ENCODE measurements at places on chromosomes 11 and 22. TPM values are rescaled to one million over a fixed set of nuclear protein-coding genes. Genes with fewer than 3 reads are reported as not detected.

The SLC6A5 gene
- total RNA-seq, result not detected

The TIGD3 gene
- 0.65 TPM for total RNA-seq

The ENTHD1 gene
- total RNA-seq, result 0.34 TPM

The ZNF214 gene
- not detected for total RNA-seq

The MN1 gene
- total RNA-seq, result 0.11 TPM

The ELF5 gene
- total RNA-seq, result not detected

The OTOG gene
- not detected for total RNA-seq

The TSGA10IP gene
- not detected for total RNA-seq

The ATG13 gene
- total RNA-seq, result 61.2 TPM

GRCh38 chr11:93945596-93945995, 75.6 kb upstream of the HEPHL1 start:
- no peak for DNase-seq

GRCh38 chr11:127670374-127671119, 670.0 kb upstream of the KIRREL3 start:
- DNase-seq, result no peak

DNA sequence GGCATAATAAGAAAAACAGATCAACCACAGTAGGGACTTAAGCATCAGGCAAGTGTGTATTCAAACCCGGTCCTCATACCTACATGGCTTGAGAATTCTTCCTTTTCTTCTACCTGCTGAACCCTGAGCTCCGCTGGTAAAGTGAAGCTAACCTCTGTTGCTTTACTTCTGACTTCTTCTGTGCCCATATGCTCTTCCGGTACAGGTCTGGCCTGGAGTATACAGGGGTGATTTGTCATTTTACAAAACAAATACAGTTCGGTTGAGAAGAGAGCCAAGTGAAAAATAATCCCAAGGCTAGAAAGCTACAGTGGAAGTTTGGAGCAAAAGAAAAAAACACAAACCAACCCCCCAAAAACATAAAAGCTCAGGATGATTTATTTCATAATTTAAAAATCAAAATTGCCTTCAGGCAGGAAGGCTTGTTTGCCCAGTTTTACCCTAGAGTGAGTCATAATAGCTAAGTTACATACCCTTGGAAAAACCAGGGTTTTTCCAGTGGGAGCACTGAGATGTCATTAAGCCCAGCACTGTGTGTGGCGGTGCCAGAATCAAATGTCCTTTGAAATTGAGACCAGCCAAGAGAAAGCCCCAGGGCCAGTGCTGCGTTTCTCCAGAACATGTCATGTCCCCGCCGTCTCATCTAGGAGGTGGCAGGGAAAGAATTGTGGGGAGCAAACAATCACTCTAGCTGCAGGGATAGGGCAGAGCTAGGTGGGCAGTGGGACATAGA, 305.5 kb upstream of the ISX start:
- no peak for DNase-seq

GRCh38 chr11:60145677-60146076, 37.2 kb downstream of the MS4A6A start:
- no peak for DNase-seq

DNA sequence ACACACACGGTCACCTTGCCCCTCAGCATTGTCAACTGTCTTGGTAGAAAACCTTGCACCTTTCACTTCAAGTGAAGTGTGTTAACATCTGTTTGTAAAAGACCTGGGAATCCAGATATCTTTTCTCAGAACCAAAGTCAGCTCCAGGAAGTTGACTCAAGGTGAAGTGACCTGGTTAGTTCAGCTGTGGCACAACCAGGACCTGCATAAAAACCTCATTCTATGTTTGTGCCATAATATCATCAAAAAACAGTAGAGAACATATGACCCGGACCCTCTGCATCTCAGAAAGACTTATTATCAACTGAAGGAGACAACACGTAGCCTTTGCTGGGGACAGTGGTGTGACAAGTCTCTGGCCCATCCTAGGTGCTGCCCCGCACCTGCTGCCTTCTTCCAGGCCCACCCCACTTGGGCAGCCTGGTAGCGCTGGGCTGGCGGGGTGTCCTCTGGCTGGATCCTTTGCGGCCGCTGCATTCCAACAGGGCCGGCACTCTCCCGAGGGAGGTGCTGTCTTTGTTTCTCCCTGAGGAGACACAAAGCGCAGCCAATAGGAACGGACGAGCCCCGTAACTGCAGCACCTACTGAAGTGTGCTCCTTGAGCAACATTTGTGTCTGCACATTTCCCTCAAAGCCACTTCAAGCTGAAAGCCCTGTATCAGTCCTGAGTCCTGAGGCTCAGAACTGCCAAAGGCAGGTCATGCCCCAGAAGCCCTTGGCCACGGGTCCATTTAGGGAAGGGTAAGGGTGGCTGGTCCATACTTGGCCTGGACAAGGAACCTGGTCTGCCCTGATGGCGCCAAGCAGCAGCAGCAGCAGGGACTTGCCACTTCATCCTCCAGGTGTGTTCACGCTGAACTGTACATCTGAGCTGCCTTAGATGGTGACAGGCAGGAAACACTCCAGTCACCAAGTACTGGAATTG, 25.2 kb downstream of the LRRC74B start:
- DNase-seq, result no peak

DNA sequence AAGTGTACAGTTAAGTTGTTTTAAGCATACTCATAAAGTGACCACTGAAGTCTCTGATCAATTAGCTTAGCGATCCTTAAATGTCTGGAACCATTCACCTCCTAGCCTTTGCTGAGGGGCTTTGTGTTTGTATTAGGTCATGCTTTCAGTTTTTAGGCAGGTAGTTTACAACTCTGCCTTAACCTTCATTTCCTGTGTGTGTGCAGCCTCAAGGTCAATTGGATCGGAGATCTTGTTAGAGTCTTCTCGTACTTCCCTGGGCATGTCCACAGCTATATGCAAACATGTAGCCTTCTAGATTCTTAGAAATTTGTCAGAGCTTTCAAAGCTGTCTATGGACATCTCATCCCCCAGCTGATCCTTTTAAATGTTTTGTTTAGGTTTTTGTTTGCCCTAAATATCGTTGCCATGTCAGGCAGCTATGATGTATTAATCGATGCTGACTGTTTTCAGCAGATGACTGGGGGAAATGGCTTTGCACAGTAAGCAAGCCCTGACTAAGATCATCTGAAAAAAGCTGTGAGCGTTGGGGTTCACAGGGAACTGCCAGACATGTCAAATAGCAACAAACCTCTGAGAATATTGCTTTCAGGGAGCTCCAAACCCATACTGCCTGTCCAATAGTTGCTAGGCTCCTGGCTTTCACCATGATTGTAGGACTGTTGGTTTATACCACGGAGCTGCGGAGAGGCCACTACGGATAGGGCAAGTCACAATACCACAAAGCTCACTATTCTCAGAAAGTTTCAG, 45.6 kb downstream of the GLYAT start:
- peak; percentile 41 for DNase-seq

GRCh38 chr22:19769393-19769715, 8.8 kb downstream of the TBX1 start:
- DNase-seq, result no peak

DNA sequence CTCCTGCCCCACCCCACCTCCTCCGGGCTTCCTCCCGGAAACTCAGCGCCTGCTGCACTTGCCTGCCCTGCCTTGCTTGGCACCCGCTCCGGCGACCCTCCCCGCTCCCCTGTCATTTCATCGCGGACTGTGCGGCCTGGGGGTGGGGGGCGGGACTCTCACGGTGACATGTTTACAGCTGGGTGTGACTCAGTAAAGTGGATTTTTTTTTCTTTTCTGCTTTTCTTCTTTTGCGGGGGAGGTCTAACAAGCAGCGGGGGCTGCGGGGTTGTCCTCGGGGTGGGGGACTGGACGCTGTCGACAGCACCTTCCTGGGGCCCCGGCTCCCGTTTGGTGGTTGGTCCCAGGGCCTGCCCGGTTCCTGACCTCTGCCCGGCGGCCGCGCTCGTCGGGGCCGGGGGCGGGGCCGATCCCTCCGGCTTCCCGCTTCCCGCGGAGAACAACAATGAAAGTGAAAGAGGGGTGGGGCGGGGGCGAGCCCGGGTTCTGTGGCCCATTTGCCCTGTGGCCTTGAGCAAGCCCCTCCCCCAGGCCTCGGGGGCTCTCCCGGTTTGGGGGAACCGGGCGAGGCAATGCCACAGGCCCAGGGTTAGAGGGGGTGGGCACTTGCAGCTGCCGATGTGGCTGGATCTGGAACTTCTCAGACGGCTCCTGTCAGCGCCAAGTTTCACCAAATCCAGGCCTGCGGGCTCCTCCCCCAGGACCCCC, 975 bp upstream of the MDK start:
- peak; percentile 91 for DNase-seq

GRCh38 chr11:132448334-132448995, 1078.0 kb downstream of the NTM start:
- DNase-seq, result no peak

DNA sequence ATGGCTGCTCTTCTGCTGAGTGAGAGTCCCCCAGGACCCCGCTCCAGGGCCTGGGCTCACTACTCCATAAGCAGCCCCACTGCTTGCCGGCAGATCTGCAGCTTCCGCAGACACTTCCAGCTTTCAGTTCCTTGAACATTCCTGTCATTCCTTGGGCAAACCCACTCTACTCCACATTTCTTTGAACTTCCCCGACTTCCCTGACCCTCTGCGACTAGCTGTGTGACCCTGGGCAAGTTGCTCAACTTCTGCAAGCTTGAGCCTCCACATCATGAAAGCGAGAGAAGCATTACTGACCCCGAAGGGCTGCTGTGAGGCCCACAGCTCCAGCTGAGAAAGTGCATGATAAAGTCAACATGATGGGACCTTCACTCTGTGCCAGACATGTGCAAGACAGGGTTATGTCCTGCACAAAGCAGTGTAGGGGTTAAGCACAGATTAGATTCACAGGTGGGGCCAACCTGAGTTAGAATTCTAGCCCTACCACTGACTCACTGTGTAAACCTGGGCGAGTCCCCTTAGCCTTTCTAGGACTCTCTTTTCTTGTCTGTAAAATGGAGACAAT, 51.8 kb downstream of the THAP12 start:
- DNase-seq, result no peak

- no peak for DNase-seq
Observed at GRCh38 chr11:69721106-69721505, 17.3 kb upstream of the FGF19 start.

GRCh38 chr11:96827164-96827563, 437.4 kb downstream of the JRKL start:
- no peak for DNase-seq

GRCh38 chr22:29780748-29781676, 13.8 kb downstream of the UQCR10 start:
- no peak for DNase-seq

DNA sequence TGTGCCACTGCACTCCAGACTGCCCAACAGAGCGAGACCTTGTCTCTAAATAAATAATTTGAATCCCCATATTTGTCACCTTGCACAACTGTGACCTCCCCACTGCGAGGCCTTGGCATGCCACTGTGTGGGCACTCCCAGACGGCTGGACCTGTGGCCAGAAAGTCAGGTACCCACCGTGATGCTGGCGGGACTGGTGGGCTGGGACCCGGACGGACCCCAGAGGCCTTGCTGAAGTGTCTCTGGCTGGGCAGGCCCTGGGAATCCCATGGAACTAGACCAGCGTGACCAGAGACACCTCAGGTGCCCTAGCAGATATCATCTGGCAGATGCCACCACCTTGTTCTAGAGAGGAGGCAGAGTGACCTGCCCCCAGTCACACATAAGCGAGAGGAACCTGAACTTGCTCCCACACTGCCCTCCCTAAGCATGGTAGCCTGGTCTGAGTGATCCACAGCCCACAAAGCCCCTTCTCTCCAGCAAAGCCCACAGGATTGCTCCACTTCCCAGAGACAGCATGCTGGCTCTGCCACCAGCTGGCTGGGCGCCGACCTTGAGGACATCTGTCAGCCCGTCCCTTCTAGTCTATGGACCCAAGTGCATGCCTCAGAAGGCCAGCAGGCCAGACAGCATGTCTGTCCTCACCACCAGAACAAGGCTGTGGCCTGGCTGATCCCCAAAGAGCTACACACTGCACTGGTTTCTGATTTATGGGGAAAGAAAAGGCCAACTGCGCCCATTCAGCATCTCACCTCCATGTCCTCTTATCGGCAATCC, 9.5 kb downstream of the MACROD1 start:
- DNase-seq, result no peak

DNA sequence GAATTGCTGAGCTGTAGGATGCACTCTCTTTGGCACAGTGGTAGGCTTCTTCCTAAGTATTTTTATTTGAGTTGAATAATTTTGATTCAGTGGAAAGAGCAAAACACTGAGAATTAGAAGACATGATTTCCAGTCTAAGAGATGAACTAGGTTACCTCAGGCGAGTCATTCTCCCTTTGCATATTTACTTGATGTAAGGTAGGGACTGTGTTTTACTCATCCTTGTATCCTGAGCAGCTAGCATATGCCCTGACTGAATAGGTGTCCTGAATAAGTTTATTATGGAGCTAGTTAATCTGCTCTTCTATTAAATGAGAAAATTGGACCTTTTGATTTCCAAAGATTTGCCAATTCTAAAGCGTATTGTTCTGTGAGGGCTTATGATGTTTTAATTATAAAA, 50.7 kb downstream of the STIM1 start:
- DNase-seq, result no peak

- no peak for DNase-seq
Observed at GRCh38 chr22:29641042-29641699, 37.7 kb downstream of the NF2 start.

- no peak for DNase-seq
Observed at GRCh38 chr11:8907116-8907515, 3.9 kb upstream of the AKIP1 start.

GRCh38 chr11:66267379-66268243, 828 bp upstream of the RAB1B start:
- DNase-seq, result peak; percentile 93

DNA sequence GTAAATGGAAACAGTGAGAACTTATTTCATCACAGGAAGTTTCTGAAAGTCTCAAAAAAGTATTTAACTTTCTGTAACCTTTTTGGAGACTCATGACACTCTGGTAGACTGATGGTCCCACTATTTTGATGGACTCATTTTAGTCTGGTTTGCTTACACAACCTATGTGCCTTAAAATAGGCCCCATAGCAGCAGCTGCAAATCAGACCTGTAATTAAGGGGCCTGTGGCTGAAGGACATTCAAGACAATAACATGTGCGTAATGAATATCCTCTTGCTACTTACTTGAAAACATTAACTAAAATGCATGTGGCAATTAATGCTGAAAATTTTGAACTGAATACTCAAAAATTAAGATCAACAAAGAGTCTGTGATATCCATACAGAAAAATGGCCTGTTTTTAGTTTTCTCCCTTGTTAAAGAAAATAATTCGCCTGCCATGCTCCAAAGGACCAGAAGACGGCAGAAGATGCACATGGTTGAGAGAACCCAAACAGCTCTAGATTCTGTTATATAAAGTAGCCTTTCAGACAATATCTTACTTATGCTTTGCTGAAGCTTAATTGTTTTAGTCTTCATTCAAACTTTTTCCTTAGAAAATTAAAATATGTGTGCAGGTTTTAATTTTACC, 568.5 kb downstream of the KCNA4 start:
- DNase-seq, result no peak
